ENCODE measurements at places on chromosomes 16 and 17.

- no peak for DNase-seq
Measured at GRCh38 chr16:27085182-27085581, 18.5 kb downstream of the C16orf82 start.

DNA sequence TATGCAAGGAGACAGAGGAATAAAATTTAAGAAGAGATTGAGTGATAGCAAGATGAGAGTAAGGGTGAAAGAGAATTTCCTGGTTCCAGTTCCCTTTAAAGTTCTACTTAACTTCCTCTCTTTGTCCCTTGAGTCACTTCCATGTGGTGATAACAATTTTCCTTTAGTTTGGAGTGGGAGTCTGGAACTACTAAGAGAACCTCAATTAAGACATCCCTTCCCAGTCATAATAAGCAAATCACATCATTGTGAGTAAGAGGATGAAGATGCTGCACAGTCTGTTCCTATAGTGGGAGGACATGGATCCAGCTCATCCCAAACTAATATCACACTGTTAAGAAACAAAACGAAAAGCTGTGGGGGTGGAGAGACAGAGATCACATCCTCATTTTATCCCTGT is 24.4 kb downstream of the TBX21 start:
- no peak for DNase-seq

DNA sequence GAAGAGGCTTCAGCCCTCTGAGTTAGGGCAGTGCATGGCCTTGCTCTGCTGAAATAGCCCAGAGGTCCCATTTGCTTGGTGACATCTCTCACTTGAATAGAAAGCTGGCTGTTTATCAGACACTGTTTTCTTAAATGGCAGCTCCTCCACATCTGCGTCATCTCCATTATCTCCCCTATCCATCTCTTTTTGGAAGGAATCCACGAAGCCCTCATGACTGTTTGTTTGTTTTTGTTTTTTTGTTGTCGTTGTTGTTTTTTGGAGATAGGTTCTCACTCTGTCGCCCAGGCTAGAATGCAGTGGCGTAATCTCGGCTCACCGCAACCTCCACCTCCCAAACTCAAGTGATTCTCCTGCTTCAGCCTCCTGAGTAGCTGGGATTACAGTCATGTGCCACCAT is 16.6 kb downstream of the NAA60 start:
- DNase-seq, result no peak

- DNase-seq, result no peak
Measured at GRCh38 chr17:74031316-74032090, 172.0 kb upstream of the RPL38 start.

- no peak for DNase-seq
Measured at GRCh38 chr16:52128361-52128760, 418.6 kb downstream of the TOX3 start.

- no peak for DNase-seq
Measured at GRCh38 chr16:89616623-89617022, 3.2 kb downstream of the DPEP1 start.

DNA sequence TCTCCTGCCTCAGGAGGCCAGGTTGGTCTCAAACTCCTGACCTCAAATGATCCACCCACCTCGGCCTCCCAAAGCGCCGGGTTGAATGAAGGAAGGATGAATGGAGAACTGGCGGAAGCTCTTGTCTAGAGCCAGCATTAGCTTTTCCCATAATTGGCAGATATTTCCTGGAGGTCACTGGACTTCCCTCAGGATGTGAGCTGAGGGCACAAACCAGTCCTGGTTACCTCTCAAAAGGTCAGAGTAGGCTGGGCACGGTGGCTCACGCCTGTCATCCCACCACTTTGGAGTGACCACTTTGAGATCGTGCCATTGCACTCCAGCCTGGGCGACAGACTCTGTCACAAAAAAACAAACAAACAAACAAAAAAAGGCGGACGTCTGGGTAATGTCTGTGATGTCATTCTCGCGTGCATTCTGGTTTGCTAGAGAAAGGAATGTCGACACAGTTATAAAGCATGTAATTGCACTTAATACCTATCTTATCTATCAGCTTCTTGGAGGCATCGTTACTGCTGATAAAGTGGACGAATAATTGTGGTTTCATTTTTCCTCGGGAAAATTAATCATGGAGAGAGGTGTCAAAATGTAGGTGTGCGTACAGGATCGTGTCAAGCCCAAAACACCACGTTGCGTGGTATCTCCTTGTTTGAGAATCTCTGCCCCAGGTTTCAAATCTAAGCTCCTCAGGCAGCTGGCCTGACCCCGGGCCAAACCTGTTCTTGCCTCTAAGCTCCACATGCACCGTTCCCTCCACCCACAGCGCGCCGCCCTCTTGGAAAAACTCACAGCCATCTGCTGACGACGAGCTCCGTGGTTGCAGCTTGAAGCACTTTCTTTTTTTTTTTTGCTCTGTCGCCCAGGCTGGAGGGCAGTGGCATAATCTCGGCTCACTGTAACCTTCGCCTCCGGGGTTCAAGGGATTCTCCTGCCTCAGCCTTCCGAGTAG is 6.4 kb upstream of the CRK start:
- no peak for DNase-seq

GRCh38 chr17:51275381-51275780 is 15.0 kb downstream of the UTP18 start:
- no peak for DNase-seq

DNA sequence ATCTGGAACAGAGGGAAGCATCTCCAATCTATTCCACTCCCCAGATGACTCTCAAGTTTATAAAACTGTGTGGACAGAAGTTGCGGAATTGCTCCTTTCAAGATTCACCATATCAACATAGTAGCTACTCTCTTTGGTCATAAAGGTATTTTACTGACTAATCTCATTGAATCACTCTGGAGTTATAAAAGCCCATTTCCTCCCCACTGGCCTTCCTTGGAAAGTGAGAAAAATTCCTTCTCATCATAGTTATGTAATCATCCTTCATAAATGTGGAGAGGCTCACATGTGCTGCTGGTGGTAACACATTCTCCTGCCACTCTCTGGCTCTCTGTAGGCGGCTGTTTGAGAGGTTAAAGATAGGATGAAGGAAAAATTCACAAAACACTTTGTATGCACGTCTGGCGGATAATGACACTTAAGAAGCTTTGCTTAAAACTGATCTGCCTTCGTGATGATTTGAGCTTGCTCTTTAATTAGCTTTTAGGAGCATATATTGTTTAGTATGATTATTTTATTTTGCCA is 1034.0 kb upstream of the EEF2KMT start:
- DNase-seq, result no peak

DNA sequence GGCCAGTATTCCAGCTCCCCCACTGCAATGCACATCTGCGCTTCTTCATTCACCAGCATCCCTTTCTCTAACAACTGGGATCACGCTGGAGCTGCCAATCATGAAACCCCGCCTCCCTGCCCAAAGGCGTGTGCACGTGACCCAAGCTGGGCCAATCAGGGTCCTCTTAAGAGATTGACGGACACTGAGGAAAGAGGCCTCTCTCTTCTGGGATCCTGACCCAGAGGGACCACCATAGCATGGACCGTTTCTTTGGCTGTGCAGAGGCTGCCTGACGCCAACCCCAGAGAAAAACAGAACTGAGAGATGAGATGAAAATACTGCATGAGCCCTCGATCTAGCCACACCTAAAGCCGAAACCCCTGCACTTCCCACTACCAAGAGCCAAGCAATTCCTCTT is 32.0 kb downstream of the COTL1 start:
- no peak for DNase-seq

DNA sequence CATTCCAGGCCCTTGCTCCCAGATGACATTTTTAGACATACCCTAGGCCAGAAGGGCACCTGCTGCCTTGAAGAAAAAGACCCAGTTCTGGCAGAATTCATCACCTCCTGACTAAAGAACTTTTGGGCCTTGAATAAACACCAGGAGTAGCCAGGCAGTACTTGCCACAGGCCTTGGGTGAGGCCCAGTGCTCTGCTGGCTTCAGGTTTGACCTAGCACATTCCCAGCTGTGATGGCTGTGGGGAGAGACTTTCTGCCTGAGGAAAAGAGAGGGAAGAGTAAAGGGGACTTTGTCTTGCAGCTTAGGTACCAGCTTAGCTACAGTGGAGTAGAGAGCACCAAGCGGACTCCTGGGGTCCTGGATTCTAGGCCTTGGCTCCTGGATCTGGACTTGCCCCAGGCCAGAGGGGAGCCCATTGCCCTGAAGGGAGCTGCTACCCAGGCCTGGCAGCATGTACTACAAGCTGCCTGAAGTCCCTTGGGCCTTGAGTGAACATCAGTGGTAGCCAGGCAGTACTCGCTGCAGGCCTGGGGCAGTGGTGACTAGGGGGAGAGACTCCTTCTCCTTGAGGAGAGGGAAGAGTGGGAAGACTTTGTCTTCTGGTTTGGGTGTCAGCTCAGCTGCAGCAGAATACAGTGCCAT is 44.3 kb downstream of the ABCA8 start:
- no peak for DNase-seq
